ENCODE measurements at places on chromosomes 2 and 18. TPM values are rescaled to one million over a fixed set of nuclear protein-coding genes. Genes with fewer than 3 reads are reported as not detected.

DNA sequence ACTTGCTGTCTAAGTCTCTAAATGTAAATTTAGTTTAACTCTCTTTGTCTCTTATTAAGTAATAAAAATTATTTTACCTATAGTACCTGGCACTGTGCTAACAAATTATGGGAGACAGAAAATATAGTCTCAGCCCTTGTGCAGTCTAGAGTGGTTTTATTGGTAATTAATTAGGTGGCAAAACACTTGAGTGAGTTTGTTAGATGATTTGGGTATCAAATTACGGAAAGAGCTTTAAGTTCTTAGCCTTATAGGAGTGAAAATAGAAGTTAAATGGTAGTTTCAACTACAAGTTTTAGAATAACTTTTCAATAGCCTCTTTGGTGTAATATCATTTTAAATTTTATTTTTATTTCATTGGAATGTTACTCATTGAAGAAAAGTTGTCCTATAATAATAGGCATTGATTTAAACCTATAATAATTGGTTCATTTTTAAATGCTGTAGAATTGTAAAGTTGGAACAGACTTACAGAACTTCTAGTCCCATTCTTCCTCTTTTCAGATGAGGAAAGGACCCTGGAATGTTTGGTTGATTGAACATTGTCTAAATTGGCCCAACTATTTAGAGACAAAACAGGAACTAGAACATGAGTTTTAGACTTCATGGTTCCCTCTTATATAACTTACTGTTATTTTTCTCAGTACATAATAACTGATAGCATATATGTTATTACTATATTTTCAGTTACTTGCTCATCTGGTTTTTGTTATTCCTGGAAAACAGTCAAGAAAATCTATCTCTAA, 10.2 kb upstream of the HTR2B start:
- DNase-seq, result no peak

DNA sequence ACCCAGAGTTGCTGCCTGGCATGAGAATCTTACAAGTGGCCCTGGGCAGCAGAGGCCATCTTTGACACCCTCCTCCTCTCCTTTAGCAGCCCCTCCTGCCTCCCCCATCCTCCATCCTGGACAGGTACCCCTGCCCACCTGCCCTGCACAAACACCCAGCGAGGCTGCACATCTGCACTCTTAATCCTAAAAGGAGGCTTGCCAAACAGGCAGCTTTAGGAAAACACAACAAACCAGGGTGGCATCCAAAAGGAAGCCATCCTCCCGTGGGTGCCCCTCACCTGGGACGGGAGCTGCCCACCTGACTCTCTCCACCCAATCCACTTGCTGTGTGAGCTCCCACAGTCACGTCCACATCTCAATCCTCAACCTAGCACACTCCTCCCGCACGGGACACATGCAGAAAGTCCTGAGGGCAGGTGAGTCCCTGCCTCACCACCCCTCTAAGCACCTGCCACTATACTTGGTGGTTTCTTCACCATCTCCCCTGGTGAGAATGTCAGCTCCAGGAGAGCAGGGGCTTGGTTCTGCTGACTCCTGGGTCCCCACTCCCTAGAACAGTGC, 5.8 kb downstream of the BIN1 start:
- DNase-seq, result no peak

- DNase-seq, result no peak
Measured at GRCh38 chr2:184472481-184472880, 125.8 kb upstream of the ZNF804A start.

DNA sequence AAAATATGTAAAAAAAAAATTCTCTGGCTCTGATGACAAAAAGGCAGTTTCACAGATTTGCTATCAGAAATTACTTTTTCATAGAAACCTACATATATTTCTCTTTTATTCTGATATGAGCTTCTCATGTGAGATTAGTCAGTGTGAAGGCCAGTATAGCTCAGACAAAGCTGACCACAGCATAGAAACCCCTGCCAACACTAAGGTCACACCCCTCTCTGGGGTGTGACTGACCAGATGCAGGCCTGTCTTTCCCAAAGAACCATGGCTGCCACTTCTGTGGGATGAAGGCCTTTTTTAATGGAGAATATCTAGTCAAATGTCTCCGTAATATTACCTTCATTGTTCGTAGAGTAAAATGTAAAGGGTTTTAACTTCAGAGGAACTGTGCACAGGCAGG, 330.3 kb upstream of the KCNJ3 start:
- no peak for DNase-seq

MBOAT2 gene
- 35.2 TPM for total RNA-seq

Data from hepatocyte (in vitro differentiated cells).